ENCODE measurements at places on chromosomes 5 and 9. TPM values are rescaled to one million over a fixed set of nuclear protein-coding genes. Genes with fewer than 3 reads are reported as not detected.

Gene LAMC3
- total RNA-seq = 14.3 TPM

Gene IFNA21
- not detected for total RNA-seq

Gene GPX3
- total RNA-seq = 825 TPM

Gene CCL21
- 15.2 TPM for total RNA-seq

Gene PLCXD3
- total RNA-seq = 0.27 TPM

Gene DMRT3
- total RNA-seq = not detected

Gene TRIM7
- 0.07 TPM for total RNA-seq

Gene COQ4
- total RNA-seq = 33.3 TPM

Gene DNLZ
- 5.0 TPM for total RNA-seq

Gene PCDHGA4
- total RNA-seq = 0.50 TPM

Gene LSM11
- 1.2 TPM for total RNA-seq

Gene PCDHGB6
- 2.9 TPM for total RNA-seq

Gene BTF3
- 195 TPM for total RNA-seq

Gene HNRNPH1
- total RNA-seq = 202 TPM

Gene LRRC19
- total RNA-seq = 0.80 TPM

Gene NXNL2
- not detected for total RNA-seq

Gene RGS7BP
- 1.8 TPM for total RNA-seq

Gene SOX30
- total RNA-seq = 0.07 TPM

Gene NR5A1
- not detected for total RNA-seq

Gene FEM1C
- total RNA-seq = 11.3 TPM

Gene TAF11L5
- total RNA-seq = not detected

Gene GRM6
- not detected for total RNA-seq

Gene GRXCR2
- total RNA-seq = not detected

Gene LRRC14B
- not detected for total RNA-seq

Gene FGF10
- not detected for total RNA-seq

Gene PIP5K1B
- not detected for total RNA-seq

Gene FOXD4
- not detected for total RNA-seq

Gene CER1
- not detected for total RNA-seq

Gene CCNO
- not detected for total RNA-seq

Gene MGAT1
- 100 TPM for total RNA-seq

Gene RAD1
- total RNA-seq = 9.0 TPM

Gene LHX3
- total RNA-seq = not detected

Gene RAB14
- 54.4 TPM for total RNA-seq

All from right lobe of liver (tissue), 6 donors.